ACHN (cell line): ENCODE measurements at places on chromosomes 2 and 18.

GRCh38 chr2:117854610-117855009 is 40.1 kb downstream of the DDX18 start:
- no peak for DNase-seq

DNA sequence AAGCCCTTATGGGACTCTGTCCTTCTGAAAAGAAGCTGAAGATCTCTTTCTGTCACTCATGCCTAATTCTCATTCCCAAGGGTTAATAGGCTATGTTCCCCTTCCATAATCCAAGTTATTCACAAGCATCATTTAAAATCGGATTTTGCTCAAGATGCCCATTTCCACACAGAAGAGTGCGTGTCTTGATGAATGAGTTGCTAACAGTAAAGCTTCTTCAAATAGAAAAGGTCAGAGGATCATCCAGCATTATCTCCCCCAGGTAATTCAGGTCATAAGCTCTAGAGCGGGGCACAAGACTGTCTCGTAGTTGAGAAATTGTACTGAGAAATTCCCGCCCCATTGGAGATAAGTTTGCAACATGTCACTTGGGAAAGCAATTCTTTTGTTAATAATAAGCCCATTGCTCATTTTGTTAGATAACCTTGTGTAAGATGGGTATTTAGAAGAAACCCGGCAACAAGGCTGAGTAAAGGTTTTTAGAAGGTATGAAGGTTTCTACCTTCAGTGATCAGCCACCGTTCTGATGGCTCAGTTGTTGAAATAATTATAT is 290.7 kb upstream of the EPAS1 start:
- DNase-seq = no peak

GRCh38 chr2:2273421-2273820 is 57.7 kb downstream of the MYT1L start:
- DNase-seq = no peak

GRCh38 chr18:63259567-63260379 is 59.8 kb downstream of the BCL2 start:
- no peak for DNase-seq
